ENCODE measurements at places on chromosomes 7 and 10.

DNA sequence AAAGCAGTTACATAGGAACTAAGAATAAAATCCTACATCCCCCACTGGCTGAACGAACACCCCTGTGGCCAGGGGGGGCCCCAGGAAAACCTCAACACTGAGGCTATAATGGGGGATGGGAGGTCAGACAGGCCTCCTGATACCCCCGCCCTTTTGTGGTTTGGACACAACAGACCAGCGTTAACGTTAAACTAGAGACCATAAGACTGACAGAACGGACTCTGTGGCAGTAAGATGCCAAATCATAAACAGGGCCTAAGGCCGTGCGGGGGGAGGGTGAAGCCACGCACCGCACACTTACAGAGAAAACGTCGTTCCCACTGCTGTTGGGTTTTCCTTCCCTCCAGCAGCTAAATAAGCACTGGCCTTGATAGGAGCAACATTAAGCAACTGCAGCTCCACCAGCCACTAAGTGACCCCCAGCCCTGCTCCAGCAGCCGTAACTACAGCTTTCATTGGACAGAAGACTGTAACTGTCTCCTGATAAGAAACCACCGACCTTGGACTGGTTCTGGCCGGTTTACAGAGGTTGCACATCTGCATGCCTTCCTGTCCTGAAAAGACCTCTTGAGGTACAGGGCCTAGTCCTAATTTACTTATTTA, 3.4 kb upstream of the PPP2R2D start:
- no peak for DNase-seq

- no peak for DNase-seq
Measured at GRCh38 chr7:18425838-18426445, 69.6 kb upstream of the HDAC9 start.

DNA sequence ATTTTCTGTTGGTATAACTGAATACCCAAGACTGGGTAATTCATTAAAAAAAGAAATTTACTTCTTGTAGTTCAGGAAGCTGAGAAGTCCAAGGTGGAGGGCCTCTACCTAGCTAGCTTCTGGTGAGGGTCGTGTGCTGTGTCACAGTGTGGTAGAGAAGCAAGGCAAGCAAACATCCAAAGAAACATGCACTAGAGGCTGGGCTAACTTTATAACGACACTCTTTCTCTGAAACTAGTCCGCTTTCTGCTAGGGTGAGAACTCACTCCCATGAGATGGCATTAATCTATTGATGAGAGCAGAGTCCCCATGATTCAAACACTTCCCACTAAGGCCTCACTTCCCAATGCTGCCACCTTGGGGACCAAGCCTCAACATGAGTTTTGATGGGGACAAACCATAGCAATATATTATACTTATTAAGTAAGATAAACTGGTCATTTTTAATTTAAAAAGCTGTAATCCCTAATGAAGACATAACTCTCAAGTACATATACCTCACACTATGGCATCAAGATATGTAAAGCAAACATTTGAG, 50.8 kb downstream of the PHYHIPL start:
- DNase-seq, result no peak

GRCh38 chr7:43004082-43004481, 71.9 kb downstream of the MRPL32 start:
- DNase-seq, result no peak

DNA sequence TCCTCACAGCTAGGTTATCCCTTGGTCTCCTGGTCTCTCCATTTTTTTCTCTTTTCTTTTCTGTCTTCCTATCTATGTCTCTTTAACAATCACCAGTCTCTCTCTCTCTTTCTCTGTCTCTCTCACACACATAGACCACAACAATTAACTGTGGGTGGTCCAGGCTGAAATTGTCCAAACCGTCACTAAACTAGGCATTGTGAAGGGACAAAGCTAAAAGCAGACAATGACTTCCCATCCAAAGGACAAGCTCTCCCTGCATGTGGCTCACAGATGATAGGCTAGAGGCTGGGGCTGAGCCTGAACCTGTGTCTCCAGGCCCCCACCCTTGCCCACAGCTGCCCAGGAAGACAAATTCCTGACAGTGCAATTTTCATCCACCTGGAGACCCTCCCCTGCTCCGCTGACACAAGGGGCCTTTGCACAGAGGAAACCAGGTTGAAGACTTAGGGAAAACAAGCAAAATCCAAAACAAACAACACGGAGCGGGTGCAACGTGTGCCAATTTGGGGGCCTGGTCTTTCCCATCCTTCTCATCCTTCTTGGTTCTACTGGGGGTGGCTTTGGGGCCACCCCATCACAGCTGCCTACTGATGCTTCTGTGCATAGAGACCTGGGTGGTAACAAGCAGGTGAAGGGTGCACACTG, 755.4 kb downstream of the GRID1 start:
- no peak for DNase-seq

- peak; percentile 75 for DNase-seq
Measured at GRCh38 chr10:80662429-80663261, 124.9 kb downstream of the SH2D4B start.

Measured in left renal cortex interstitium (tissue), 4 donors.